Smooth muscle cell of the pulmonary artery (primary cell): ENCODE measurements at places on chromosomes 1 and 21. TPM values are rescaled to one million over a fixed set of nuclear protein-coding genes. Genes with fewer than 3 reads are reported as not detected.

The ZBTB37 gene
- 10.9 and 11.3 TPM in 2 replicates for total RNA-seq

The HOOK1 gene
- not detected in 2 replicates for total RNA-seq

The ACOT11 gene
- 3.6 and 3.8 TPM in 2 replicates for total RNA-seq

The TMEM54 gene
- 30.8 and 49.7 TPM in 2 replicates for total RNA-seq

The OPN3 gene
- 11.9 and 21.8 TPM in 2 replicates for total RNA-seq
